ENCODE measurements at places on chromosomes 6 and 20.

DNA sequence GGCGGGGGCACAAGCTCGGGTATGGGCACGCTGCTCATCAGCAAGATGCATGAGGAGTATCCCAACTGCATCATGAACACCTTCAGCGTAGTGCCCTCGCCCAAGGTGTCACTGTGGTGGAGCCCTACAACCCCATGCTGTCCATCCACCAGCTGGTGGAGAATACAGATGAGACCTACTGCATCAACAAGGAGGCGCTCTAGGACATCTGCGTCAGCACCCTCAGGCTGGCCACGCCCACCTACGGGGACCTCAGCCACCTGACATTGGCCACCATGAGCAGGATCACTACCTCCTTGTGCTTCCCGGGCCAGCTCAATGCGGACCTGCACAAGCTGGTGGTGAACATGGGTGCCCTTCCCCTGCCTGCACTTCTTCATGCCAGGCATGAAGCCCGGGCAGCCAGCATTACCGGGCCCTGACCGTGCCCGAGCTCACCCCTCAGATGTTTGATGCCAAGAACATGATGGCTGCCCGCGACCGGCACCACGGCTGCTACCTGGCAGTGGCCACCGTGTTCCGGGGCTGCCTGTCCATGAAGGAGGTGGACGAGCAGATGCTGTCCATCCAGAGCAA lies 12.8 kb downstream of the GABRR2 start:
- DNase-seq = no peak

- DNase-seq = no peak
These were observed 643.8 kb downstream of the HDGFL1 start for GRCh38 chr6:23213193-23213592.

DNA sequence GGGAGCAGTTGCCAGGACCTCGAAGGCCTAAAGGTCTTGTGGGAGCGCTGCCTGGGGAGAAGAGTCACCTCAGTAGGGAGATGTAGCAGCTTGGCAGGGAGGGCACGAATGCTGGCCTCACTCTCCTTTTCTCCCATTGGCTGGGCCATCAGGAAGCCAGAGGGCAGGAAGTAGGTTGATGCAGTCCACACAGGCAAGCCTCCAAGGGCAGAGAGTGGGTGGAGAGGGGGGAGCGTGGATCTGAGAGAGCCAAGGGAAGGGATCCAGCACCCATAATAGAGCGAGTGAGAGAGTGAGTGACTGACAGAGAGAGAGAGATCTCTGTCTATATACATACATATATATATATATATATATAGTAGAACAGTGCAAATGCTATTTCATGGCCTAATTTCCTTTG lies 215.3 kb upstream of the LRFN2 start:
- no peak for DNase-seq

DNA sequence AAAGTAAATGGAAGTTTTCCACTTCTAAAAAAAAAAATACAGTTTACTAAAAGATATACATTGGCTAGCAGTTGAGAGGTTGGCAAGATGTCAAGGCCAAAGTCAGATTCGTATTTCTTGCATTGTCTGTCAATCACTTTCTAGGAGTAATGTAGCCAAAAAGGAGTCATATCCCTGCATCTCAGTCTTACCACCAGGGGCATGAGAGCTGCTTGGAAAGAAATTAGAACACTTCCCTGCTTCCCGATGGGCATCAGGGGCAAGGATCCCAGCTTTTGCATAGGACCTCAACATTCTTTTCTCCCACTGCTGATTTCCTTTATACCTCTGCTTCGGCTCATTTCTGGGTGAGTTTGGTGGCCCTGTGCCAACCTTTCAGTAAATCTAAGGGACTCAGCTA lies 581.0 kb upstream of the MAP3K7 start:
- DNase-seq = no peak

- DNase-seq = no peak
These were observed 183.6 kb downstream of the CLIC5 start for GRCh38 chr6:45832063-45832462.

GRCh38 chr6:132506869-132507808 lies 5.8 kb downstream of the STX7 start:
- no peak for DNase-seq

DNA sequence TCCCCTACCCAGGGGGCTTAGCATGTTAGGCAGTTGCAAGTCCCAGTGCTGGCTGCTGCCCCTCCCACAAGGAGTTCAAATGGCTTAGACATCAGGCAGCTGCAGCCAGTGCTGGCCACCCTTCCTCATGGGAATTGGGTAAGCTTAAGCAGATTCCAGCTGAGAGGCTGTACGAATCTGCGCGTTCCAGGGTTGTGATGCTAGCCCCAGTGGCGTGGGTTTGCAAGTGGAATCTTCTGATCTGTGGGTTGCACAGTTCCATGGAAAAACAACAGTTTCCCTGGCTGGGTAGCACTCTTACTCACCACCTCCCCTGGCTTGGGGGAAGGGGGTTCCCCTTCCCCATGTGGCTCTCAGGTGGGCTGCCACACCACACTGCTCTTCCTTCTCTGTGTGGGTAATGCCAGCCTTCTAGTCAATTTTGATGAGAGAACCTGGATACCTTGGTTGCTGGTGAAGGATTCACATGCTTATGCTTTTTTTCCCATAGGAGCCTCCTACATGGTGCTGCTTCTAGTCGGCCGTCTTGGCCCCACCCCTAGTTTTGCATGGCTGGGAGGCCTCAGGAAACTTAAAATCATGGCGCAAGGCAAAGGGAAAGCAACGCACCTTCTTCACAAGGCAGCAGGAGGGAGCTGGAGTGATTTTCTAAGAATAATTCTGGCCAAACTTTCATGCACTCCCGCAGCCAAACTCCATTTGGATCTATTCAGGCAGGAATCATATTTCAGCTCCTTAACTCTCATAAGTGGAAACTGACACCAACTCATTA lies 13.0 kb downstream of the DYNLT2 start:
- DNase-seq = no peak

DNA sequence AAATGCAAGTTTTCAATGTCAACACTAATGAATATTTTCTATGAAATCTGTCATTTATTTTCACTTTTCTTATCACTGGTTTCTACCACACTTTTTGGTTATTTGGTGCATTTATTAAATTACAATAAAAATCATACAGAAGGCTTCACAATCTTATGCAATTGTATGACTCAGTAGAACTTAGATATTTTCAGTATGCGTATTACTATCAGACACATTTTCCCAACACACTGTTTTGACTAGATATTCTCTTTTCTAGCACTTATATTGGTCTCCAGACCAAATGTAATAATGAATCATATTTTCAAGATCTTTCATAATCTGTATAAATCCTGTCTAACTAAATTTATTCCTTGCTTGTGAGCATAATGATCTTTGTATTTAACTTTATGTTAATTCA lies 74.1 kb downstream of the FAM83B start:
- no peak for DNase-seq

- DNase-seq = no peak
These were observed 779.3 kb upstream of the CITED2 start for GRCh38 chr6:140153703-140154102.

DNA sequence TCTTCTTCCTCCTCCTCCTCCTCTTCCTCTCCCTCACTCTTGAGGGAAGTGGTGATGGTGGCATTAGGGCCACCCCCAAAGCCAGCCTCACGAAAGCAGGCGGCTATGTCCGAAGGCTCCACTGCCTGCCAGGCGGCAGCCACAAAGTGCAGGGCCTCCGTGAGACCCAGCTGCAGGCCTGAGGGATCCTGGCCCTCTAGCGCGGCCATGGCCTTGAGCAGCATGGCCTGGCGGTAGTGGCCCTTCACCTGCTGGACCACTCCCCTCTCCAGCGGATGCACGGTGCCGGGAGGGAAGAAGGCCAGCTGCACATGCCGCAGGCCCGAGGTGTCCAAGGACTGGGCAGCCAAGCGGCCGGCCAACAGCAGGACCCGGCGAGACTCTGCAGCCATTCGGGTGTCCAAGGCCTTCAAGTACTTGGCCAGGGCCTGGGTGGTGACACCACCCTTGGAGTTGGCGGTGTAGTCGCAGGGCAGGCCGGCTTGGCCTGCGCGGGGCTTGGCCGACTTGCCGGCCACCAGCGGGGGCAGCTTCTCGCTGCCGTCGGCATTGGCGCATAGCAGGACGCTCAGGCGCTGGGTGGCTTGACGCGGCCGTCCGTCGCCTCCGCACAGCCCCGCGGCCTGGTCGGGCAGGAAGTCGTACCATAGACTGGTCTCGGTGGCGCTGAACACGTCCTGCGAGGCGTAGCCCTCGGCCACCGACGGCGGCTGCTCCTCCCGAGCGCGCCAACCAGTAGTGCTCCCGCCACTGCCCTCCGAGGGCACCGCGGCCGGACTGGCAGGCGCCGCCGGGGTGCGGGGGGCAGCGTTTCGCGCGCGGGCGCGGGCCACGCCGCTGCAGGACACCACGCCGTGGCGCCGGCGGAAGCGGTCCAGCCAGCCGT lies 1.1 kb downstream of the CENPB start:
- no peak for DNase-seq

All from GM13976 (cell line).